ENCODE measurements at places on chromosomes 13 and 19. TPM values are rescaled to one million over a fixed set of nuclear protein-coding genes. Genes with fewer than 3 reads are reported as not detected.

MIA gene
- total RNA-seq, result not detected

DNA sequence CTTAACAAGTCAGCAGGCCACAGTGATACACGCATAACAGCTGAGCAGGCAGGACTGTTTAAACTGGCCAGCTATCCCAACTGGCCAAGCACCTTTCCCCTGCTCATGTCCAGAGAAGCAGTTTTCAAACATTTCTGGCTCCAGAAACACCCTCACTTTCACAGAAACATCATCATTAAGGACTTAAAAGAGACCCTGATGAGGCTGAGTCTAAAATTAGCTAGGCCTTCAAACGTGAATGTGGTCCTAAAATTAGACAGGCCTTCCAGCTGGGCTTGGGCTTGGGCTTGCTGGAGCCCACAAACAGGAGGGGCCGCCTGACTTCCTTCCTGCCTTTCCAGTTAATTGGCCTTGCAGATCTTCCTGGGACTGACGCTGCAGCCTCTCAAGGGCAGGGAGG is 334.2 kb downstream of the DNAJC15 start:
- no peak for DNase-seq

PSG4 gene
- not detected for total RNA-seq

- no peak for DNase-seq
Observed at GRCh38 chr19:41619018-41619556, 7.8 kb downstream of the CEACAM4 start.

CCL25 gene
- total RNA-seq, result not detected
